ENCODE measurements at places on chromosomes 4 and X.

GRCh38 chr4:9745782-9746181 lies 35.7 kb upstream of the DRD5 start:
- no peak for DNase-seq

GRCh38 chrX:139971394-139971749 lies 6.1 kb upstream of the CXorf66 start:
- DNase-seq = no peak

DNA sequence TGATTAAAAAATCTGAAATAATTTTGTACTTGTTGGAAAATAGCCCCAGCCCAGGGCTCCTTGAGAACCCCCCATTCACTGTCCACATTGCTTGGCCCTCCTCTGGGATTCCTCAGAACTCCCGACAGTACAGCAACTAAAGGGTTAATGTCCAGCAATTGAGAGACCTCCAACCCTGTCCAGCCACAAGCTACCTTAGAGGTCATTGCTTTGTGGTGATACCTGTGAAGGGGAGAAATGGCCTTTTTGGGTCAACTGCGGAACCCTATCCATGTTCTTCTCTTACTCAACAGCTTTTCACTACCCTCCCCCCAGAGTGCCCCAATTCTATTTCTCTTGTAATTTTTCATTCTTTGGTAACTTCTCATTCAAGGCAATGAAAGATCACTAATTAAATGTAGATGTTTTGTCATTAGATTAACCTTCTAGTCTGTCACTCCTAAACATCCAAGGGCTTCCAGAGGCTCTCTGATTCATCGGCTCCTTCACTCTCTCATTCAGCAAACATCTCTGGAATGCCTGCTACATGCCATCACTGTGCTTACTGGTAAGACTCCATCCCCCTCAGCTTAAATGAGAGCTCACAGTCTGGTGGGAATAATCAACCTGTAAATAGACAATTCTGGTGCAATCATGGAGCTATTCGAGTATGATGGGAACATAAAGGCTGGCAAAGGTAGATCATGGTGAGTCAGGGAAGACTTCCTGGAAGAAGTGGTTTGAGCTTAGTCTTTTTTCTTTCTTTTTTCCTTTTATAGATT lies 241.4 kb upstream of the PGRMC2 start:
- no peak for DNase-seq

DNA sequence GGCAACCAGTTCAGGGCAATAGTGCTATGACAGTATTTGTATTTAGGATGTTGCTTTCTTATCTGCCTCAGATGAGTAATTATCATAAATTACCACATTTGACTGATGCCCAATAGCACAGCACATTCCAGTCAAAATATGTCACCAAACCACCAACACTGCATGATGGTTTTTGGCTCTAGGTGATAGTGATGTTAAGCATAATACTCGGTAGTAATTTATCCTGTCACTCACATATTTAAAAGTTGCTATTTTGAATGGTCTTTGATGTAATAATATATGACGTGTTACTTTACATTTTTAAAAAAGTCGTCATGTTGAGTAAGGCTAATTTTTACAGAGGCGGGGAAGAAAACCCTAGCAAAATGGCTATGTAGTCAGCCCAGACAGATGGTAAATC lies 42.5 kb downstream of the UNC5C start:
- no peak for DNase-seq

DNA sequence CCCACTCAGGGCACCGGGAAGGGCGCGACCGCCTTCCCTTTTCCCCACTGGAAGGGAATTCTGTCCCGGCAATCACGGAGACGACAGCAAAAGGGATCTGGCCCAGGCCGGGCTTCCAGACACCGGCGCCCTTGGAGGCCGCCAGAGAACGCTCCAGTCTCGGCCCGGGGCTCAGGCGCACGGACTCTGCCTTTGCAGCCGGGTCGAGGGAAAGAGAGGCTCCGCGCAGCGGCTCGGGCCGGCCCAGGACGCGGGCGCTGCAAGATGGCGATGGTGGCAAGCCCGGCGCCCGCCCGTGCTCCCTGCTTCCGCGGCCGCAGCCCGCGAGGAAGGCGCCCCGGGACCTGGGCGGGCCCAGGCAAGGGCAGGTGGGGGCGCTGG lies 1.1 kb downstream of the CTBP1 start:
- DNase-seq = no peak

DNA sequence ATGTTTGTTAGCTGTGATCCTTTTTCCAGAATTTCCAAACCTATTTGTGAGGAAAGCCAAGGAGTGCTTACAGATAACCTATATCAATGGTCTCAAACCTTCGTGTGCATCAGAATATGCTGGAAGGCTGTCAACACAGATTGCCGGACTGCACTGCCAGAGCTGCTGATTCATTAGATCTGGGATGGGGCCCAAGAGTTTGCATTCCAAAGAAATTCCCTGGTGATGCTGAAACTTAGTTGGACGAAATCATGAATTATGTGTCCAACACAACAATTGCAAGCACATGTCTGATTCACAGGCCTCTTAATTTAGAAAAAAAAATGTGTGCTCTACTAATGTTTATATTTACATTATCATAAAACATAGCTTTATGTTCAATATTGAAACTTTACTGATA lies 544.0 kb upstream of the AMOT start:
- DNase-seq = no peak

DNA sequence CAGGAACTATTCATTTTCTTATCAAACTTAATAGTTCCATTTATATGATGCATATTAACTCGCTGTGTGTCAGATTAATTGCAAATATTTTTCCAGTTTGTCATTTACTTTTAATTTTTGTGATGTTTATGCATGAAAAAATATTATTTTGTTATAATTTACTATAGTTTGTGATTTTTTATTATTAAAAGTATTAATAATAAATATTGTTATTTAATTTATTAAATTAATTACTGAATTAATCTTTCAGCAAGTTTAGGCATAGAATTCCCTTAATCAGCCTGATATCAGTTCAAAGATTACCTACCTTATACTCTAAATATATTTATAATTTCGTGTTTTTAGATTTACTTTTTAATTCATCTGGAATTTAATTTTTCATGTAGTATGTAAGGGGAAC lies 15.5 kb upstream of the ATOH1 start:
- DNase-seq = no peak

GRCh38 chr4:4971796-4972195 lies 47.5 kb downstream of the CYTL1 start:
- no peak for DNase-seq

- no peak for DNase-seq
Observed at GRCh38 chr4:2150076-2150475, 90.9 kb downstream of the NAT8L start.

GRCh38 chrX:70979136-70979762 lies 48.4 kb upstream of the SLC7A3 start:
- no peak for DNase-seq

- no peak for DNase-seq
Observed at GRCh38 chr4:155667568-155668511, 1.2 kb downstream of the GUCY1A1 start.

DNA sequence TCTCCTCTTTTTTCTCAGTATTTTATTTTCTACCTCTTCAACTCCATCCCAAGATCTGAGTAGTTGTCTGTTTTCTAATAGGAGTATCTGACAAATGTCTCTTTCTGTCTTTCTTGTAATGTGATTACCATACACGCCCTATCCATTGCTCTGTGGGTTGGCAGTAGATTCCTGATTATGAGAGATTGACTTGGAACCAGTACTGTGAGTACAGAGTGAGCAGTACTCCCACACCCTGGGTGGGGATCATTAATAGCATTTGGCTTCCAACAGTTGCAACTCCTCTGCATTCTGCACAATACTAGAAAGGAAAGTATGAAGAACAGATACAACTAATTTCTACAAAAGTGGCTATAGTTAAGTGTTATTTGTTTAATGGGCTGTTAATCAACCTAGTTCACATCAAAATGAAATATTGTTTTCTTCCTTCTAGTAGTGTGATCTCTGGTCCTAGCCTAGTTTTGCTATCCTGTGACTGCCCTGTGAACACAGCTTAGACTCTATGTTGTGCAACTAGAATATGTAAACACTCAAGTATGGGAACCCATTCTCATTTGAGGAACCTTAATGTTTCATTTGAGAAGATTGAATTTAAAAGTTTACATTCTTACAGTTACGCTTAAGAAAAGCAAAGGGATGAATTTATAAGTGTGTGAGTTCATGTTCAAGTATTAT lies 112.9 kb downstream of the PTPN13 start:
- no peak for DNase-seq

GRCh38 chr4:16438986-16439385 lies 212.7 kb upstream of the TAPT1 start:
- DNase-seq = no peak

DNA sequence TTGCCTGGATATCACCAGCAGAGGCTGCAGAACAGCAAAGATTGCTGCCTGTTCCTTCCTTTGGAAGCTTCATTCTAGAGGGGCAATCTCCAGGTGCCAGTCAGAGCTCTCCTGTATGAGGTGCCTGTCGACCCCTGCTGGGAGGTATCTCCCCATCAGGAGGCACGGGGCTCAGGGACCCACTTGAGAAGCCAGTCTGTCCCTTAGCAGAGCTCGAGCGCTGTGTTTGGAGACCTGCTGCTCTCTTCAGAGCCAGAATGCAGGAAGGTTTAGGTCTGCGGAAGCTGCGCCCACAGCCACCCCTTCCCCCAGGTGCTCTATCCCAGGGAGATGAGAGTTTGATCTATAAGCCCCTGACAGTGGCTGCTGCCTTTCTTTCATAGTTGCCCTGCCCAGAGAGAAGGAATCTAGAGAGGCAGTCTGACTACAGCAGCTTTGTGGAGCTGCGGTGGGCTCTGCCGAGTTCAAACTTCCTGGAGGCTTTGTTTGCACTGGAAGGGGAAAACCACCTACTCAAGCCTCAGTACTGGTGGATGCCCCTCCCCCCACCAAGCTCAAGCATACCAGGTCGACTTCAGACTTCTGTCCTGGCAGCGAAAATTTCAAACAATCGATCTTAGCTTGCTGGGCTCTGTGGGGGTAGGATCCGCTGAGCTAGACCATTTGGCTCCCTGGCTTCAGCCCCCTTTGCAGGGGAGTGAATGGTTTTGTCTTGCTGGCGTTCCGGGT lies 57.9 kb downstream of the DKK2 start:
- DNase-seq = no peak

DNA sequence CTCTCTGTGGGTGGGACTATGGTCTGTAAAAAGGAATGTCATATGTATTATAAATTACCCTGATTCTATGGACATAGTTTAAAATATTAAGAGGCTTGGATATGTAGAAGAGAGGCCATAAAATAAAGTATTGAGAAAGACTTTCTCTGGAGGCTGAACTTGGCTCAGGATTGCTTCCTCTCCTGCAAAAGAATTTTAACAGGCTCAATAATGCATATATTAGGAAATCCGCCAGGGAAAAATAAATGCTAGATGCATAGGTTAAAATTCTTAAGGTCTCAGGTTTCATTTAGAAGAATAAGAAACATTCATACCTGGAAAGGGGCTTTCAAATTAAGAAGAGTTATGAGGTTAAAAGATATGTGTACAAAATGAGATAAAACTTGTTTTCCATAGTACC lies 424.3 kb downstream of the ARAP2 start:
- DNase-seq = no peak

DNA sequence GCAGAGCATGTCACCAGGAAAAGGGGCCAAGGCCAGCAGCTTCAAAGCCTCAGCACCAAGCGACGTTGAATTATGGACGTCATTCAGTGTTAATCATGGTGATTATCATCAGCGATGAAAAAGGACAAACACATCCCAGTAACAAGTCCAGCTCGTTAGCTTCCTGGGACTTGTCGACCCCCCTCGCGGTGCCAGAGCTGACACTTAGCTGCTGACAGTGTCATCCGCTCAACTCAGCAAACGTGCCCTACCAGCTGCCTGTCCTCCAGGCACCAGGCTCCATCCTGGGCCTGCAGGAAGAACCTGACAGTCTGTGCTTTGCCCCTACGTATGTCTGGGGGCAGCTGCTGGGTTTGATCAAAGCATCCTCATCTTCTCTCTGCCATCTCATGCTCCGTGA lies 137.0 kb upstream of the PSAPL1 start:
- no peak for DNase-seq

DNA sequence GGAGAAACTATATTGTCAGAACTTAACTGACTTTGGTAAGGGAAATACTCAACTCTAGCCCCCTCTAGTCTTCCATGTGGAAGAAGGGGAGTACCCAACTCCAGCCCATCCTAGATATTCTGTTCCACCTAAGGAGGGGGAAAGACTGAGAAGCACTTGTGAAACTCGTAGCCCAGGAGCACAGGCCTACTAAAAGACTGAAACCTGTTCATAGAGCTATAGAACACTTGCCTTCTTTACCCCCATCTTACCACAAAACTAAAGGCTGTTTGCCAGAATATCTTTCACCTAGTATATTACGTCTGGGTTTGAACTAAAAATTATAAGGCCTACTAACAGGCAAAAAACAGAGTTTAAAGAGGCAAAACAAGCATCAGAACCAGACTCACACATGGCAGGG lies 15.5 kb downstream of the CLDN22 start:
- DNase-seq = no peak

- DNase-seq = no peak
Observed at GRCh38 chr4:150234246-150234645, 156.0 kb downstream of the DCLK2 start.

- DNase-seq = no peak
Observed at GRCh38 chrX:115898382-115899001, 272.1 kb upstream of the AGTR2 start.

DNA sequence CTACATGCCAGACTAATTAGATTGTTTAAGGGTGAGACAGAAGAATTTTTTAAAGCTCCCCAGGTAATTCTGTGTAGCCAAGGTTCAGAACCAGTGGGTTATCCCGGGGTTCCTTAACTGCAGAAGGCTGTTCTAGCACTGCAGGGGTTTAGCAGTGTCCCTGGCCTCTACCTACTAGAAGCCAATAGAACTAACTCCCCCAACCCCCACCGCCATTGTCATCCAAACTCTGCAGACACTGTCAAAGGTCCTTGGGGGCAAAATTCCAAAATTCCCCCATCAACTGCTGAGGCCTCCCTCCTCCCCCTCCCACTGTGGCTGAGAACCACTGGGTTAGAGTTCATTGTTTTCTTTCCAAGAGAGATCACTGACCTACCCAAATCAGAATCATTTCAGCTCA lies 66.4 kb downstream of the MOSPD2 start:
- DNase-seq = no peak

DNA sequence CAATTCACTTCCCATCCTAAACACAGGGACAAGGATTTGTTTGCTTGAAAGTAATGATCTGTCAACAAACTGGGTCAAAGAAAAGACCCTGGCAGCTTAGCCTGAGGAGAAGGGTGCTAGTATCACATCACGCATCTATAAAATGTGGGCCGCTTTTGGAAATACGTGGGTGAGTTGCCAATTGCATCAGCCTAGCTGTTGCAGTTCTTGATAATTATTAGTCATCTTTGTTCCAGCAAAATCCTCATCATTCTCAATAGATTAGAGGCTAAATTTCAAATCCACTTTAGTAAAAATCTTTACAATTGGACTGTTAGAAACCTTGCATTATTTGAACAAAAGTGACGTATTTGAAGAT lies 33.6 kb upstream of the TAPT1 start:
- DNase-seq = no peak

GRCh38 chr4:37732526-37733186 lies 46.5 kb upstream of the RELL1 start:
- no peak for DNase-seq

GRCh38 chr4:83618991-83619645 lies 83.2 kb downstream of the GPAT3 start:
- DNase-seq = no peak

GRCh38 chrX:142502441-142502840 lies 297.4 kb upstream of the MAGEC2 start:
- DNase-seq = no peak

Measured in stimulated activated CD4-positive, alpha-beta T cell treated with anti-CD3 and anti-CD28 coated beads, Interleukin-1b, Interleukin-23, amount 100 ng/mL, for 1 hour (primary cell).